NCI-H1436 (cell line): ENCODE measurements at places on chromosomes 11 and 22.
A peak's percentile ranks its signal among the peaks of the same experiment; 100 is the strongest.

DNA sequence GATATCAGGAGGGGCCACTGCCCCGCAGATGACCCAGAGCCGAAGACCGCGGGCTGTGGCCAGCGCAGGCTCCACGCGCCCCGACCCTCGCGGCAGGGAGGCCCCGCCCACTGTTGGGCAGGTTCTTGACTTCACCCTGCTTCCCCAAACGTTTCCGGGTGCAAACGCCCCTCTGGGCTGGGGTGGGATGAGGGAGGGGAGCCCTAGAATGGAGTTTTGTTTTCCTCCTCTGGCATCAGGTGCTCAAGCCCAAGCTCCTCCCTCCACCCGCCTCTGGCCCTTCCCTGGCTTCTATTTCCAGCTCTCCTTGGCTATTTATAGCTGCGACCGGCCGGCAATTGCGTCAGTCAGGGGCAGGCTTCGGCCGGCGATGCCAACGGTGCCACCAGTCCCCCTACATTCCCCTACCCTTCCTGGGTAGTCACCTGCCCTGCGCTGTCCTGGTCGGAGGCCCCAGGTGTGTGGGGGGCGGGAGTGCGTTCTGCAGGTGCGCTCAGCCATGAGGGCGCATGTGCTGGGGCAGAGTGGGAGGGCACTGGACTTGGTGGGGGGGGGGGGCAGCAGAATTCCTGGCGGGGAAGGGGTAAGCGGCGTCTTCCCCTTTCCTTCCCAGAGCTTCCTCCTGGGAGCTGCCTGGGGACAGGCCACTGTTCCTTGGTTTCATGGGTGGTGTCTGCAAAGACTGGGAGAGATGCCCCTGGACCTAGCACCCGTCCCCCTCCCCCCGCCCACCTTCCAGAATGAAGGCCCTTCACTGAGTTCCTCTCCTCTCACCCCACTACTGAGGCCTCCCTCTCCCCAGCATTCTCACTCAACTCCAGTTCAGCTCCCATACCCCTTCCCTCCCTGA lies 23.6 kb downstream of the DUSP8 start:
- DNase-seq = peak; percentile 30

DNA sequence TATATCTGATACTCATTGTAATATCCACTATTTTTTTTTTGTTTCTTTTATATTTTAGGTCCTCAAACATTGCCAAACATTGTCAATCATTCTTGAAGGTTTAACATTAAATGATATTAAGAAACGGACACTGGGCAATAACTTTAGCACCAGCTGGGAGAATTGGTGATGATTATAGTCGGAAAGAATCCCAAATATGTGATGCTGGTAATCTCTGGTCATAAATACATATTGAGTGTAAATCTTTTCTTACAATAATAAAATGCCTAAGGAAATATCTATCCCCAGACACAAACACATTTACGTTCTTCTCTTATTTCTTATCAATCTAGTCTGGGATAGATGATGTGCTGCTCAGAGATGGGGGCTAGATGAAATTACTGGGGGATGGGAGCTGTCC lies 25.2 kb downstream of the OR51E2 start:
- no peak for DNase-seq

- DNase-seq = no peak
Measured at GRCh38 chr11:83306200-83307080, 20.3 kb upstream of the CCDC90B start.

DNA sequence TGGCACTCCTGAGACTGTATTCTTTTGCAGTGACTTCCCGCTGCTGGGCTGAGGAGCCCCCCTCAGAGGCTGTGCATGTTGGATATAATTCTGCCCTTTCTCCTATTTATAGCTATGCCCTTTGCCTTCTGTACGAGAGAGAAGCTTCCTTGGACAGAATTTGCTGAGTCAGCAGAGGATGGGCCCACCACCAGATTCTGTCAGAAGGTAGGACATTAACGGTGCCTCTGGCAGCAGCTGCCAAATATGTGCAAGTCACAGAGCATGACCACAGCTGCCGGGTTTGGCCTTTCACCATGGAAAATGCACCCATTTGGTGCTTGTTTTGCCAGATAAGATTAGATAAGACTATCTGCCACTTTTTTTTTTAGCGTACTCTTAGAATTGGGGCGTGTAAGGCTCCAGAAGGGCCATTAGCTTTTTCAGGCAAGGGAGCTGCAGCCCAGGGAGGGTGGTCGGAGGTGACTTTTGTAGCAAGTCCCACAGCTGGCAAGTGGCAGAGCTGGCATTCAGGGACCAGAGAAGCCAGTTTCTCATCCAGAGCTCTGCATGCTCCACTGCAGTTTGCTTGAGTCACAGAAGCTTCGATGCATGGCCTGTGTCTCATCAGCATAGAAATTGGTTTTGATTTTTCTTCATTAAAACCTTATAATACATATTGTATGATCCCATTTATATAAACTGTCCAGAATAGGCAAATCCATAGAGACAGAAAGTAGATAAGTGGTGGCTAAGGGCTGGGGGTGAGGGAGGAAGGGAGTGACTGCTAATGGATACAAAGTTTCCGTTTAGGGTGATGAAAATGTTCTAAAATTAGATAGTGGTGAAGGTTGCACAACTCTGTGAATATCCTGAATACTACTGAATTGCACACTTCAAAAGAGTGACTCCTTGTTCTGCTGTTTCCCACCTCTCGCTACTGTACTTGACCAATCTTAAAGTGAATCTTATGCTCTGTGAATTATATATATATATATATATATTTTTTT lies 15.8 kb downstream of the UPB1 start:
- no peak for DNase-seq

GRCh38 chr22:26401726-26402125 lies 27.3 kb upstream of the ASPHD2 start:
- no peak for DNase-seq

GRCh38 chr11:27740362-27741013 lies 40.2 kb upstream of the BDNF start:
- no peak for DNase-seq

DNA sequence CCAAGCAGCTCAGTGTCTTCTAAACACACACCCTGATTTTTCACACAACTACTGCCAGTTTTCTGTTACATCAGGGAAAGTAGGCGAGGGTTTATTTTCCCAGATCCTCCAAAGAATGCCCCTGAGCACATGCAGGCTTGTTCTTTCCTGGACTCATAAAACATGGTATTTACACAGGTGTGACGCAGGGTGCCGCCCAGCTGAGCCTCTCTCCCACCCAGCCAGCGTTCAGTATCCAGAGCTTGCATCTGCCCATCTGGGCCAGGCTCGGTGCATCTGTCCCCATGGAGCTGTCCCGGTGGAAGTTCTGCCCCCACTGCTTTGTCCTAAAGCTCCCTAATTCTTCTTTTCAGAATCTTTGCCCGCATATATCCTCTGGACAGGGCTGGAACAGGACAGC lies 44.8 kb upstream of the ISX start:
- no peak for DNase-seq

DNA sequence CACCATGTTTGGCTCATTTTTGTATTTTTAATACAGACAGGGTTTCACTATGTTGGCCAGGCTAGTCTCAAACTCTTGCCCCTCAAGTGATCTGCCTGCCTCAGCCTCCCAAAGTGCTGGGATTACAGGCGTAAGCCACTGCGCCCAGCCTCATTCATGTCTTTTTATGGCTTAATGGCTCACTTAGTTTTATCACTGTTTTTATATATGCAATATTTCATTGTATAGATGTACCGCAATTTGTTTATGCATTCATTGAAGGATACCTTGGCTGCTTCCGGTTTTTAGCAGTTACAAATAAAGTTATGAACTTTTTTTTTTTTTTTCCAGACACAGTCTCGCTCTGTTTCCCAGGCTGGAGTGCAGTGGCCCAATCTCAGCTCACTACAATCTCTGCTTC lies 5.5 kb upstream of the TCN2 start:
- DNase-seq = no peak

GRCh38 chr11:7968686-7969085 lies 3.4 kb upstream of the NLRP10 start:
- no peak for DNase-seq

GRCh38 chr11:78195917-78196560 lies 7.3 kb downstream of the USP35 start:
- DNase-seq = no peak

GRCh38 chr22:31346733-31347250 lies 646 bp upstream of the PATZ1 start:
- DNase-seq = peak; percentile 38

DNA sequence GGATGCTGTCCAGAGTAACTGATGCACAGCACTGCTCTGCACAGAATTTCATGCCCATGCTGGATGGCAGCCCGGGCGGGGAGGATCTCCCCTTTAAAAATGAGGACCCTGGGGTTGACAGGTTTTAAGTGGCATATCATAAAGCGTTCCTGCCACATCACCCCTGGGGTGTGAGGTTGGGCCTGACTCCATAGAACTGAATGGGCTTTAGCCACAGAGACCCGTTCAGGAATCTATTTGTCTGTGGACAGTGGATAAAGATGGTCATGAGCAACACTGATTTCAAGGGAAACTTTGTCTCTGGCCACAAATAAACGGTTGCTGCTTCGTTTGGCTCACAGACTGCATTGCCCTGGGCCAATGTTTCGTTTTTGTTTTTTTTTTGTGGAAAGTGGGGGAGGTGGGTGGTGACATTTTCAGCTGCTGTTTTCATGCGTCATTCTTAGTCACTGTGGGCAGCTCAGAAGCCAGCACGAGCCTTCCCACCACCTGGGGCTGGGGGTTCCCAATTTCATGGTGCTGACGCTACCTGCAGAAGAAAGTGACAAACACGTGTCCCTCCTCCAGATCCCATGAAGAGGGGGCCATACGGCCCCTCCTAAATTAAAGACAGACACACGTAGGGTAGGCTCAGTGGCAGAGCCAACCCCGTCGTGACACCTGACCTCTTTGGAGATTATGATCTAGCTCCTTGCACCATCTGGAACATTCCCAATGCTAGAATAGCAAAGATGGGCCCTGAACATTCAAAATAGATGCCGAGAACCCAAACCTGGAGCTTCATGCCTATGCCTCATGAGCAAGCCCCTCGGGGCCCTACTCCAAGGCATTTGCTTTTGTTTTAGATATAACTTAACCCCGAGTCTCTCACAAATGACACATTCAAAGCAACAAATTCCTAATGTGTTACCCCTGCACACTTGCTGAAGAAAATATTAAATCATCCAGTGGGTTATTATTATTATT lies 54.8 kb upstream of the PHF21B start:
- no peak for DNase-seq
